Activated B cell treated with CpG ODN at 0.5 μM for 24 hours (primary cell): ENCODE measurements at places on chromosomes 11 and 22. TPM values are rescaled to one million over a fixed set of nuclear protein-coding genes. Genes with fewer than 3 reads are reported as not detected.

- H3K36me3 ChIP-seq = no peaks in the 10 kb centered on the region
- H3K27me3 ChIP-seq = peaks cover 15% of the 10 kb centered on the region
- H3K4me1 ChIP-seq = no peaks in the 10 kb centered on the region
- no peak overlapping the region for H3K27ac ChIP-seq
- no peak for DNase-seq
- H3K4me3 ChIP-seq = no peak overlapping the region
Measured at GRCh38 chr11:131302836-131303235, 67.6 kb upstream of the NTM start.

DNA sequence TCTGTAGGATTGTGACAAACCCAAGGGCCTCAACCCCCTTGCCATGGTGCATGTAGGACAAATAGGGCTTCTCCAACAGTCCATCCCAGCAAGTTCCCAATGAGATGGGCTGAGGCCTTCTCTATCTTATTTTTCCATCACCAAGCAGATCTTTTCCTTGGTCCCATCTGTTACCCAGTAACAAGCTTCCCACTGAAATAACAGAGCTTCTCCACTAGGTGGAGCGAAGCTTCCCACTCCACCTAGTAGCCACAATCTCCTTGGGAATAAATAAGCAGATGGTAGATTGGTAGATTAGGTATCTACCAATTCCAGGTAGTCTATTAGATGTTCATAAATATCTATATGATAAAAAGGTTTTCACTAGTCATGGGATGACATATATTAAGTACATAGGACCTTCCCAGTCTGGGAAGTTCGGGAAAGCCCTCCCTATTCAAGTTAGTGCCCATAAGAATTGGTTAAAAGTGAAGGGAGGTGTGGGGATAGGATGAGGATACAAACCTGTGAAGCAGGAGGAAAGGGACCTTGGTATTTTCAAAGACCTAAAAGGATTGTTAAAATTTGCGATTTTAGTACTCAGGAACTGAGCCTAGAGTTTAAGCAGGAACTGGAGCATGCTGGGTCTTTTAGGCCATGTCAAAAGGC is 5.9 kb upstream of the OR52L1 start:
- DNase-seq = no peak
- H3K4me1 ChIP-seq = no peaks in the 10 kb centered on the region
- H3K27me3 ChIP-seq = peaks cover 3% of the 10 kb centered on the region
- H3K27ac ChIP-seq = no peak overlapping the region
- H3K36me3 ChIP-seq = no peaks in the 10 kb centered on the region

DNA sequence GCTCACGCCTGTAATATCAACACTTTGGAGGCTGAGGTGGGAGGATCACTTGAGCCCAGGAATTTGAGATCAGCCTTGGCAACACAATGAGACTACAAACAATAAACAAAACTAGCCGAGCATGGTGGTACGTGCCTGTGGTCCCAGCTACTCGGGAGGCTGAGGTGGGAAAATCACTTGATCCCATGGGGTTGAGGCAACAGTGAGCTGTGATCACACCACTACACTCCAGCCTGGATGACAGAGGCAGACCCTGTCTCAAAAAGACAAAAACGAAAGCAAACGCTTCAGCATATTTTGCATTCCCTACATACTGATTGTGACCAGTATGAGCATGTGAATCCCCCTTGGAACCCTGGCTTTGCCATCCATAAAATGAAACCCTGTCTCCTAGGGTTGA is 33.9 kb upstream of the MN1 start:
- H3K36me3 ChIP-seq = peaks cover 3% of the 10 kb centered on the region
- no peak overlapping the region for H3K27ac ChIP-seq
- no peak for DNase-seq
- H3K4me1 ChIP-seq = no peaks in the 10 kb centered on the region
- no peak overlapping the region for H3K4me3 ChIP-seq

DNA sequence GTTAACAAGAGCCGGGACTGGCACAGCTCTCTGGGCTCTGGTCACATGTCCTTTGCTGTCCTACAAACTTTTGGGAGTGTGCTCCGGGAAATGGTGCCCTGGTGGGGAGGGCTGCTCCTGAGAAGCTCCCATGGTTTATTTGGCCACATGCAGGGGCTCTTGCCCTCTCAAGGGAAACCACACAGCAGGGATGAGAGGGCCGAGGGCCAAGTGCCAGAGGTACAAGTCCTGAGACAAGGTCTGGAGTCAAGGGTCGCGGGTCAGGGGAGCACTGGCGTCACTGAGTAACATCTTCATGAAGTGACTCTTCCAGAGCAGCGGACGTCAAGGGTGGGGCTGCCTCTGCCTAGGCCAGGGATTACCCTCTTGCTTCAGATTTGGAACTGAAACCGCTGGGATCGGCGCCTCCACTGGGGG is 1160.6 kb downstream of the TBC1D22A start:
- no peak for DNase-seq
- no peak overlapping the region for H3K4me3 ChIP-seq
- peaks cover 6% of the 10 kb centered on the region for H3K27me3 ChIP-seq
- H3K36me3 ChIP-seq = no peaks in the 10 kb centered on the region

Gene IGSF22
- total RNA-seq = 0.17 and 1.4 TPM in 2 replicates

Gene OR6A2
- total RNA-seq = 0.18 and 0.20 TPM in 2 replicates

Gene NUP160
- 53.2 and 70.8 TPM in 2 replicates for total RNA-seq

Gene ANKK1
- total RNA-seq = 0.20 and 0.60 TPM in 2 replicates

Gene ACTN3
- 0.10 TPM in 1 of 2 replicates, not detected in the other for total RNA-seq
